ENCODE measurements at places on chromosomes 5 and 9. TPM values are rescaled to one million over a fixed set of nuclear protein-coding genes. Genes with fewer than 3 reads are reported as not detected.
A peak's percentile ranks its signal among the peaks of the same experiment; 100 is the strongest.

- peaks cover 6% of the 10 kb centered on the region for H3K4me1 ChIP-seq
- H3K27me3 ChIP-seq: peaks cover 9% of the 10 kb centered on the region
- H3K4me3 ChIP-seq: no peak overlapping the region
- peaks cover 2% of the 10 kb centered on the region for H3K36me3 ChIP-seq
- H3K27ac ChIP-seq: no peak overlapping the region
- no peak for DNase-seq
These were observed 87.2 kb downstream of the TMEM232 start for GRCh38 chr5:110638970-110639902.

- no peak overlapping the region for H3K27ac ChIP-seq
- H3K27me3 ChIP-seq: no peaks in the 10 kb centered on the region
- no peak for DNase-seq
These were observed 9.7 kb downstream of the RGS14 start for GRCh38 chr5:177367323-177367848.

- H3K36me3 ChIP-seq: no peaks in the 10 kb centered on the region
- H3K27ac ChIP-seq: no peak overlapping the region
- H3K4me1 ChIP-seq: no peaks in the 10 kb centered on the region
- DNase-seq: no peak
- H3K27me3 ChIP-seq: peaks cover 7% of the 10 kb centered on the region
- no peak overlapping the region for H3K4me3 ChIP-seq
These were observed 64.7 kb downstream of the SH3PXD2B start for GRCh38 chr5:172389578-172390112.

GRCh38 chr9:76852026-76852425 lies 53.9 kb downstream of the PRUNE2 start:
- H3K36me3 ChIP-seq: no peaks in the 10 kb centered on the region
- DNase-seq: no peak
- no peaks in the 10 kb centered on the region for H3K27me3 ChIP-seq
- H3K4me1 ChIP-seq: no peaks in the 10 kb centered on the region

GRCh38 chr5:18740301-18740700 lies 1106.0 kb downstream of the TAF11L14 start:
- H3K4me1 ChIP-seq: peaks cover 77% of the 10 kb centered on the region
- peak overlapping the region; percentile 40 for H3K4me3 ChIP-seq
- H3K27ac ChIP-seq: no peak overlapping the region
- no peaks in the 10 kb centered on the region for H3K27me3 ChIP-seq

- H3K4me1 ChIP-seq: no peaks in the 10 kb centered on the region
- no peak overlapping the region for H3K4me3 ChIP-seq
- no peaks in the 10 kb centered on the region for H3K27me3 ChIP-seq
- no peaks in the 10 kb centered on the region for H3K36me3 ChIP-seq
These were observed 277.6 kb downstream of the PSAT1 start for GRCh38 chr9:78574354-78575045.

DNA sequence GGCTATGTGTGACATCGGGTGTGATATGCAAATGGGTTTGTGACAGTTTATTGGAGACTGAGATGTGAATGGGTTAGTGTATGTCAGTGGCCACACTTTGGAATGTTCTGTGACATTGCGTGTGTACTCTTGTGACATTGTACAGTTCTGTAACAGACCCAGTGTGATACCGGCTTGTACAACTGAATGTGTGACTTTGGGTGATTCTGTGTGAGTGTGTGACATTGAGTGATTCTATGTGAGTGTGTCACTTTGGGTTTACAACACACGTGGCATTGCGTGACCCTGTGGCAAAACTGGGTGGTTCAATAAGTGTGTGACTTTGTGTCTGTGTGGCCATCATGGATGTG lies 38.2 kb downstream of the CXXC5 start:
- no peaks in the 10 kb centered on the region for H3K36me3 ChIP-seq
- no peak overlapping the region for H3K27ac ChIP-seq
- peaks cover 19% of the 10 kb centered on the region for H3K4me1 ChIP-seq
- no peak for DNase-seq
- no peak overlapping the region for H3K4me3 ChIP-seq

- H3K4me3 ChIP-seq: no peak overlapping the region
- no peak for DNase-seq
- no peaks in the 10 kb centered on the region for H3K27me3 ChIP-seq
These were observed 12.1 kb downstream of the RICTOR start for GRCh38 chr5:39062104-39062503.

- no peaks in the 10 kb centered on the region for H3K36me3 ChIP-seq
- H3K4me3 ChIP-seq: no peak overlapping the region
- no peaks in the 10 kb centered on the region for H3K4me1 ChIP-seq
- DNase-seq: no peak
- H3K27ac ChIP-seq: no peak overlapping the region
These were observed 41.8 kb upstream of the PAM start for GRCh38 chr5:102713278-102713677.

- H3K27me3 ChIP-seq: peaks cover 35% of the 10 kb centered on the region
- no peak overlapping the region for H3K4me3 ChIP-seq
- H3K4me1 ChIP-seq: no peaks in the 10 kb centered on the region
- DNase-seq: no peak
- H3K36me3 ChIP-seq: peaks cover 5% of the 10 kb centered on the region
These were observed 408.8 kb downstream of the ADGRV1 start for GRCh38 chr5:90967443-90967842.

DNA sequence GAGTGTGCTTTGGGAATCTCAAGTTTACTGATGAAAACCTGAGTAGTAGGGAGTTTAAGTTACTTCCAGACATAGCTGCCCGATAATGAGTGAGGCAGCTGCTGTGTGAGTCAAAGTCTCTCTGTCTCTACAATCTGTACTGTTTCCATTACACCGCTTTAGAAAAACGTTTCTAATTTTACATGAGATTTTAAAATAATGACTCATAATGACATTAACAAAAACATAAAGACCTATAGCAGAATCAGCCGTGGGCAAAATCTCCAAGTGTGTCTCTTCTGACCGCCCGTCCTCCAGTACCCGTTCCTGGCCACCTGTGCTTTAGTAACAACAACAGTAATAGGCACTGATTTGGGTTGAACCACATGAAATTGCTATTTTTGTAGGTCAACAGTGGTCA lies 69.6 kb upstream of the PRRC1 start:
- DNase-seq: no peak
- peaks cover 15% of the 10 kb centered on the region for H3K27me3 ChIP-seq
- no peak overlapping the region for H3K4me3 ChIP-seq
- H3K36me3 ChIP-seq: no peaks in the 10 kb centered on the region

- DNase-seq: no peak
- H3K36me3 ChIP-seq: no peaks in the 10 kb centered on the region
- H3K4me3 ChIP-seq: no peak overlapping the region
- H3K4me1 ChIP-seq: no peaks in the 10 kb centered on the region
- H3K27ac ChIP-seq: no peak overlapping the region
These were observed 124.3 kb upstream of the SLC24A2 start for GRCh38 chr9:19913151-19913550.

- H3K27me3 ChIP-seq: no peaks in the 10 kb centered on the region
- H3K36me3 ChIP-seq: no peaks in the 10 kb centered on the region
- no peak overlapping the region for H3K4me3 ChIP-seq
- H3K4me1 ChIP-seq: no peaks in the 10 kb centered on the region
- DNase-seq: no peak
- no peak overlapping the region for H3K27ac ChIP-seq
These were observed 74.7 kb downstream of the LURAP1L start for GRCh38 chr9:12849486-12850003.

GRCh38 chr9:129331772-129332500 lies 153.9 kb upstream of the IER5L start:
- peak overlapping the region; percentile 59 for H3K27ac ChIP-seq
- H3K4me3 ChIP-seq: no peak overlapping the region
- H3K4me1 ChIP-seq: peaks cover 32% of the 10 kb centered on the region
- no peaks in the 10 kb centered on the region for H3K27me3 ChIP-seq

DNA sequence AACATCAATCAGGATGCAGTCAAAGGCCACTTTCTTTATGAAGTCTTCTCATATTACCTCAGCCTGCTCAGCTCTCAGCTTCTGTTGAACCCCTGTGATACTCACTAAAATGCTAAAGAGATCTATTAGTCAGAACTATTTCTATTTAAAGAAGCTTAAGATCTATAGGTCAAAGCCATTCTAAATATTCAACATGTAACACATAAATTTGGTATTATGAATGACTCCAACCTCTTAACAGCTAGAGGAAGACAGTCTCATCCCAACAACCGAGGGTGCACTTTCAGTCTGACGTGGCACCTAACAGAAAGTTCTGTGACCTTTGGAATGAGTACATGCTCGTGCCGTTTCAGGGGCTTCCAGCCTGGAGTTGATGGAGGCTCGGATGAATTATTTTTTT lies 301.5 kb upstream of the VLDLR start:
- peaks cover 4% of the 10 kb centered on the region for H3K27me3 ChIP-seq
- no peak overlapping the region for H3K4me3 ChIP-seq
- H3K36me3 ChIP-seq: no peaks in the 10 kb centered on the region
- DNase-seq: no peak
- no peaks in the 10 kb centered on the region for H3K4me1 ChIP-seq
- no peak overlapping the region for H3K27ac ChIP-seq

DNA sequence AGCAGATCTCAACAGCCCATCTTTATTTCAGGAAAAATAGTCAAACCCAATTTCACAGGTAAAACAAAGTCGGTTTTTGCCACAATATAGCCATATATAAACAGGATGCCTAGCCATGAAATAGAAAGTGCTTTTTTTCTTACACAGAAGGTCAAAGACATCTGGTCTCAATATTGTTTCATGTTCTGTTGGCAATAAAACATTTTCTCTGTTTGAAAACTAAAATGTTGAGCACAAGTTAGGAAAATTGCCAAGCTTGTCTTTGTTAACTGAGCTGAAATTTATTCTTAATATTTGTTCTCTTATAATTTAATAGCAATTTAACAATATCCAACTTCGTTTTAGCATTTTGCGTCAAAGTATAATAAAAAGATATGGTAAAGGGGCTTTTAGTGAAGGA lies 673.4 kb downstream of the DTWD2 start:
- H3K4me3 ChIP-seq: no peak overlapping the region
- H3K27me3 ChIP-seq: no peaks in the 10 kb centered on the region
- DNase-seq: no peak
- no peaks in the 10 kb centered on the region for H3K4me1 ChIP-seq

GRCh38 chr9:34638138-34638445 lies 505 bp upstream of the SIGMAR1 start:
- no peak for DNase-seq
- peaks cover 42% of the 10 kb centered on the region for H3K4me1 ChIP-seq
- peak overlapping the region; percentile 93 for H3K27ac ChIP-seq
- no peaks in the 10 kb centered on the region for H3K36me3 ChIP-seq
- H3K4me3 ChIP-seq: peak overlapping the region; percentile 91

DNA sequence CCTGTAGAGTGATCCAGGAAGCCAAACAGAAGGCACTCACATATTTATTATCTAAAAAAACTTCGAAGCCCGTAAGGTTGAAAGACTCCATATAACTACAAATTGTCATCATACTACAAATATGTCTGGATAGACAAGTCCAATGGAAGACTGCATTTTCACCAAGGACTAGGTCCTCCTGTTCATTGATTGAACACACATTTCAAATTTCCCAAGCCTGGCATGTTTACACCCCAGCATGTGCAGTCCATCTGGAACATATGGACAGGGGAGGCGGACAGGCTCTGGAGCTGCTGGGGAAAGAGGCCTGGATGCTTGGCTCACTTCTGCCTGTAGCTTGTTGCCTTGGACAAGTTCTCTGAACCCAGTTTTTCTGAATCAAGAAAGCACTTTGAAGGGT lies 378.7 kb downstream of the ENC1 start:
- DNase-seq: no peak
- no peak overlapping the region for H3K27ac ChIP-seq
- H3K4me3 ChIP-seq: no peak overlapping the region
- H3K4me1 ChIP-seq: no peaks in the 10 kb centered on the region
- no peaks in the 10 kb centered on the region for H3K27me3 ChIP-seq

DNA sequence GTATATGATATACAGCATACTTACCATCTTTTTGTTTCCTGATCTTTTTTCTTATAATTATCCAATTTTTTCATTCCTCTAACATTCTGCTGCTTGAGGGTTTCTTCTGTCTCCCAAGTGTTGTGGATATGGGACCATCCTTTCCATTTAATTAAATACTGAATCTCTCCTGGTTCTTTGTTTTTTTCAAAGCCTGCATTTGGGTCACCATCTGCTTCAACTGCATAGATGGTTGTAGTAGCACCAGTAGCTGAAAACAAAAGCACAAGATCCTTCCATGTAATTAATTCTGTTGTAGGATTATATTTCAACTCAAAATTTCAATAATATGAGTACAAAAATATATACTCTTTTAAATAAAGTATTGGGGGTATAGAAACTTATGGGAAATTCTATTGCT lies 29.4 kb downstream of the CHD1 start:
- H3K36me3 ChIP-seq: peaks cover 35% of the 10 kb centered on the region
- DNase-seq: no peak
- H3K27me3 ChIP-seq: no peaks in the 10 kb centered on the region
- no peak overlapping the region for H3K4me3 ChIP-seq
- H3K4me1 ChIP-seq: peaks cover 6% of the 10 kb centered on the region
- H3K27ac ChIP-seq: no peak overlapping the region

DNA sequence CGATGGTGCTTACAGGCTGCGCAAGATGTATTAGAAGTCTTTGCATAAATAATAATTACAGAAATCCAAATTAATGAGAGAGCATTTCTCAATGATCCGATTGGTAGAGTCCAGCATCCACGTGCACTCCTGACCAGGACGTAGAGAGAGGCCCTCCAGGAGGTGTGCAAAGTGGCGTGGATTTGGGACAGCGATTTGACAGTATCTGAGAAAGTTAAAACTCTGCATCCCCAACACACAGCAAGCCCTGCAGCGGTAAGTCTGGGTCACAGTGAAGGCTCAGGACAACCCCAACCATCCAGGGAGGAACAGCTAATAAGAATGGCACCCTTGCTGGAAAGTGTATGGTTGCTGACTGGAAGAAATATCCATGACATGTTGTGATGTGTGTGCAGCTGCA lies 180.2 kb downstream of the AUH start:
- H3K27me3 ChIP-seq: no peaks in the 10 kb centered on the region
- DNase-seq: no peak
- H3K4me1 ChIP-seq: peaks cover 16% of the 10 kb centered on the region
- H3K36me3 ChIP-seq: no peaks in the 10 kb centered on the region
- H3K4me3 ChIP-seq: no peak overlapping the region
- no peak overlapping the region for H3K27ac ChIP-seq

- H3K4me3 ChIP-seq: no peak overlapping the region
- no peaks in the 10 kb centered on the region for H3K36me3 ChIP-seq
- H3K27ac ChIP-seq: no peak overlapping the region
- H3K4me1 ChIP-seq: no peaks in the 10 kb centered on the region
- H3K27me3 ChIP-seq: peaks cover 25% of the 10 kb centered on the region
- no peak for DNase-seq
These were observed 122.3 kb downstream of the PAX5 start for GRCh38 chr9:36911601-36912412.

GRCh38 chr5:34847056-34847455 lies 8.1 kb downstream of the TTC23L start:
- H3K27ac ChIP-seq: no peak overlapping the region
- no peak for DNase-seq
- H3K36me3 ChIP-seq: no peaks in the 10 kb centered on the region
- no peaks in the 10 kb centered on the region for H3K4me1 ChIP-seq

The TAS2R1 gene
- total RNA-seq: not detected

The IL9 gene
- total RNA-seq: not detected

The MIGA2 gene
- 88.3 TPM for total RNA-seq

The PCDHA8 gene
- total RNA-seq: not detected

The PTGDS gene
- total RNA-seq: 0.58 TPM

The SPAG8 gene
- 7.0 TPM for total RNA-seq

The WDR31 gene
- 1.2 TPM for total RNA-seq

The QSOX2 gene
- 15.9 TPM for total RNA-seq

The BAAT gene
- not detected for total RNA-seq

The IFNB1 gene
- total RNA-seq: not detected

Measured in naive thymus-derived CD8-positive, alpha-beta T cell (primary cell).